ENCODE measurements at places on chromosomes 2 and 18.

DNA sequence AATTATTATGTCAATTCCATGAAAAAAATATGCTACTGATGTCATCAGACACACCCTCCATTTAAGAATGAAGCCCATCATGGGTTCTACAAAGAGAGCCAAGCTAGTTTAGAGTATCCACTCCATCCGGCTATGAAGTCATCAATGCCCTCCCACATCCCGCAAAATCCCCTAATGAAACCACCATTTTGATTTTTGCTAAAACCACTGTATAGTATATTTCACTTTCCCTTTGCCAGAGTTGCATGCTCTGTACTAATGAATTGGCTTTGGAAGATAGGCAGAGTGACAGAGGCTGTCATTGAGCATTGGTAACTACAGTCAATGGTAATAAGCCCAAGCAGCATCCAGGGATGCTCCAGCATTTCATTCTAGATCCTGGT, 118.6 kb downstream of the ANKRD44 start:
- no peak for DNase-seq

GRCh38 chr2:158923180-158923594, 45.3 kb upstream of the TANC1 start:
- DNase-seq = no peak

DNA sequence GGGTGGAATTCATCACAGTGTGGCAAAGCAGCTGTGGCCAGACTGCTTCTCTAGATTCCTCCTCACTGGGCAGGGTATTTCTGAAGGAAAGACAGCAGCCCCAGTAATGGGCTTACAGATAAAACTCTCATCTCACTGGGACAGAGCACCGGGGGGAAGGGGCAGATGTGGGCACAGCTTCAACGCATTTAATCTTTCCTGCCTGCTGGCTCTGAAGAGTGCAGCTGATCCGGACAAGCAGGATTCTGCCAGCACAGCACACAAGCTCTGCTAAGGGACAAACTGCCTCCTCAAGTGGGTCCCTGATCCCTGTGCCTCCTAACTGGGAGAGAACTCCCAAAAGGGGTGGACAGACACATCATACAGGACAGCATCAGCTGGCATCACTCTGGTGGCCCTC, 779.9 kb upstream of the CNTNAP5 start:
- no peak for DNase-seq

- DNase-seq = no peak
Observed at GRCh38 chr2:108553209-108553919, 19.1 kb downstream of the LIMS1 start.

DNA sequence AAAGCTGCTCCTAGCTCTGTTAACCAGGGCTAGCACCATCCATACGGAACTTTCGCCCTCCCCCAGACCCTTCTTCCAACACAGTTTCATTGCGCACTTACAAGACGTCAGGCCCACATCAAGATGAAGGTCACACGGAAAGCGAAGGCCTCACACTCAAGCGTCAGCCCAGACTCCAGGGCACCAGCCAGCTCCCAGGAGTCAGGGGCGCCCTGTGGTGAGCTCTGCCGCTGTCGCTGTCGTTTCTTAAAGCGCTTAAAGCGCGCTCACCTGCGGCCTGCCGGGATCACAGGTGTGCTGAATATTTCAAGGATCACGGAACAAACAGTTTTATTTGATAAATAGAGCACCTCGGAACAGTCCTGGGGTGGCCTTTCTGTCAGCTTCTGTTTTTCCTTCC, 163.1 kb downstream of the CDH20 start:
- DNase-seq = no peak

DNA sequence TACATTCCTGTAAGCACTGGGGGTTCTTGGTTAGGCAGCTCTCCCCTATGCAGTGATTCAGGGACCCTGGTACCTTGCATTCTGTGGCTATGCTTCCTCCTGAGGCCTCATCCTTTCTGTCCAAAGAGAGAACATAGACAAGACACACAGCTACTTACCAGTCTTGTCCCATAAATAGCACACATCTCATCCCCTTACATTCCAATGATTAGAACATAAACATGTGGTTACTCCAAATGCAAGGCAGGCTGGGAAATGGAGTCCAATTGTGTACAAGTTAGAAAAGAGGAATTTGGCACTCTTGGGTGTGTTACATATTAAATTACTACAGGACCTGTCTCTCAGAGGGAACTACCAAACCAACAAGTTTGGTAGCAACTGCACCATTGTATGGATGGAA, 171.3 kb downstream of the ARHGAP15 start:
- DNase-seq = no peak

Measured in NCI-H2171 (cell line).